ENCODE measurements at places on chromosomes 13 and 19. TPM values are rescaled to one million over a fixed set of nuclear protein-coding genes. Genes with fewer than 3 reads are reported as not detected.

The SHANK1 gene
- total RNA-seq = under 0.01 TPM

DNA sequence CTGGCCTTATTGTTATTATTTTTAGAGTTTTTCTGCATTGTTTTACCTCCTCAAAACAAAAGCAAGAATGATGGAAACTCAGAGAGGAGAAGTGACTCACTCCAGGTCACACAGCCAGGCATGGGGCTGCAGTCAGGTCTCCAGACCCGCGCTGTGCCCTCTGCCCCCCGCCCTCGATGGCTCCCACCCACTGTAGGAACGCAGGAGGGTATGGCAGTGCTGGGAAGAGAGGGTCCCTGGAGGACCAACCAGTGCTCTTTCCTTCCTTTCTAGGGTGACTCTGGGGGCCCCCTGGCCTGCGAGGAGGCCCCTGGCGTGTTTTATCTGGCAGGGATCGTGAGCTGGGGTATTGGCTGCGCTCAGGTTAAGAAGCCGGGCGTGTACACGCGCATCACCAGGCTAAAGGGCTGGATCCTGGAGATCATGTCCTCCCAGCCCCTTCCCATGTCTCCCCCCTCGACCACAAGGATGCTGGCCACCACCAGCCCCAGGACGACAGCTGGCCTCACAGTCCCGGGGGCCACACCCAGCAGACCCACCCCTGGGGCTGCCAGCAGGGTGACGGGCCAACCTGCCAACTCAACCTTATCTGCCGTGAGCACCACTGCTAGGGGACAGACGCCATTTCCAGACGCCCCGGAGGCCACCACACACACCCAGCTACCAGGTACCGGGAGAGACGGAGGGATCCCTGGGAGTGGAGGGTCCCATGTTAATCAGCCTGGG, 5.6 kb downstream of the TIMM13 start:
- DNase-seq = no peak

- no peak for DNase-seq
Observed at GRCh38 chr19:40689339-40690049, 957 bp downstream of the NUMBL start.

DNA sequence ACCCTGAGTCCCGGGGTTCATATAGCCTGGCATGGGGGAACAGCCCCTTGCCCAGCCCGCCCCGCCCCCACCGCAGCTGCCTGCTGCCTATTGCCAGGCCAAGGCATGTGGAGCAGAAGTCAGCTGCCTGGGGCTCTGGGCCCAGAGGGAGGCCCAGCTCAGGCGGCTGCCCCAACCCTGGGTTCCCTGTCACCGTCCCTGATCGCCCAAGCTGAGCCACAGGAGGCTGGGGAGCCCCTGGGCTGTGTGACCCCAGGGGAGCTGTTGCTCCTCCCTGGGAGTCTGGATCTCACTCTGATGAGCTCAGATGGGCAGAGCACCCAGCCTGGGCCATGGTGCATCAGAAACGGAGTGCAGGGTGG, 1.4 kb downstream of the PLIN4 start:
- DNase-seq = no peak

GRCh38 chr13:65914716-65915115, 1315.4 kb downstream of the PCDH9 start:
- DNase-seq = no peak

The MAMSTR gene
- total RNA-seq = 1.8 TPM

The TMC4 gene
- total RNA-seq = 0.66 TPM

The GPC6 gene
- 26.3 TPM for total RNA-seq

DNA sequence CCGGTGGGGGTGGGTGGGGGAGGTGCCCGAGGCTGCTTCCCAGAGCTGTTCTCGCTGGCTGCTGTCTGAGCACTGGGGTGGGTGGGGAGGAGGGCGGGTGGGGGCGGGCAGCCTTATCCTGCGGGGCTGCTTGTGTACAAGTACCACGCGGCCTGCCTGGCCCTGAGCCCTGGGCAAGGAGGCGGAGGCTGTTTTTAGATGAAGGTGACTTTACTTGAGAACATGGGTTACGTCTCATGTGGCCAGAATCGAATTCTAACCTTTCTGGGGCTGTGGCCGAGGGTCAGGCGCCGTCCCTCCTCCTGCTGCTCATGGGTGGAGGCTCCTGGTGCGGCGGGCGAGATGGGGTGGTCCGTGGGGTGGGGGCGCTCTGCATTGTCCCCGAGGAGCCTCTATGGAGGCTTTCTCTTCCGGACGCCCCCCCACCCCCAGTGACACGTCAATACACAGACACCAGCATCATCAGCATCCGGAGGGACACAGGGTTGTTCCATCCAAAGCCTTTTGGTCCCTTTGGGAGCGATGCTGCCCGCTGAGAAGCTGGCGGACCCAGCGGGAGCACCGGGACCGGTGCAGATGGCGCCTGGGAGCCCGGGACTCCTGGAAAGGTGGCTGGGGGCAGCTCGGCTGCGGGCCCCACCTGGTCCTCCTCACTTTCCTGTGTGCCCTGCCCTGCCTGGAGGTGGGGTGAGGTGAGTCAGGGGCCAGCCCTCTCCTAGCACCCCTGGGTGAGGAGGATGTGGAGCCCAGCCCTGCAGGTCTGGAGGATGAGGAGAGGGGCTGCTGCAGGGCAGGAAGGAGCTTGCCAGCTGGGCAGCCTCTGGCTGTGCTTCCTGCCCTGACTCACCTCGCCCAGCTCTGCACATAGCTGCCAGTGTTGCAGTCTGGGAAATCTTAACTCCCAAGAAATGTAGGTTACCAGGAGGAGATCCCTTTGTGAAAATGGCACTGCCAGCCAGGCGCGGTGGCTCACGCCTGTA, 3.4 kb downstream of the BSG start:
- DNase-seq = peak; percentile 87

GRCh38 chr19:8446061-8446709, 1.4 kb downstream of the HNRNPM start:
- peak; percentile 35 for DNase-seq

- DNase-seq = no peak
Observed at GRCh38 chr19:40143612-40144011, 47.6 kb upstream of the MAP3K10 start.

DNA sequence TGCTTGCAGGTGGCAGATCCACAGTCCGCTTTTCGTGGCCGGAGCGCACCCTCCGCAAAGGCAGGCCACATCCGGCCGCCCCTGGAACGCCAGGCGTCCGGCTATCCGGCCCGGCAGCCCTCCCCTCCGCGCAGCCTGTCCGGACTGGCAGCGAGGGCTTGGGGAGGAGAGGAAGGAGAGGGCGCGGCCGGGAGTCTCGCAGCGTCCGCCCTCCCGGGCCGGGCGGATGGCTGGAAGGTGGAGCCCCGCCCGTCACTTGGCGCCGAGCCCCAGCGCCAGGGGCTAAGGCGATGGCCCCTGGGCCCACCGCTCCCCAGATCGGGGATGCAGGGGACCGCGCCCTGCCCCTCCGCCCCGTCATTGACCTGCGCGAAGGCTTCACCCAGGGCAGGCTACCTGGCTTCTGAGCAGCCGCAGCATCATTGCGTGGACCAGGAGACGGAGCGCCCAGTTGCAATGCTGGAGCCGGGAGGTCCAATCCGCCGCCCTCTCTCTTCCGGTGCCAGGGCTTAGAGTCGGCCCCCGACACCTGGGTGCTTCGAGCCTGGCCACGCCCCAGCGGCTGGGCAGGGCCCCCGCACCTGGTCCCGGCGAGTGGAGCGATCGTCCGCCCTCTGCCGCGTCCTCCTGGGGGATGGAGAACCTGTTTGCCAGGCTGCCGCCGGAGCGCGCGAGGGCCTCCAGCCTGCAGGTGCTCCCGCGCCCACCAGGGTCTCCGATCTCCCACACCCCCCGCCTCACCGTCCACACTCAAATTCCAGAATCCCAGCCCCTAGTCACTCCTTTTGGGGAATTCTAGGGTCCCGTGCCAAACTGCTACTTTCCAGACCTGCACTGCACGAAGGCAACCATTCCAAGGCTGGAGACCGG, at the start of gene FUT1:
Gene FUT1, minus strand, starts transcription at position 146 of the 870 bp plus-strand sequence. CDS start 1,360 bp downstream, outside the sequence.
- DNase-seq = peak; percentile 72

DNA sequence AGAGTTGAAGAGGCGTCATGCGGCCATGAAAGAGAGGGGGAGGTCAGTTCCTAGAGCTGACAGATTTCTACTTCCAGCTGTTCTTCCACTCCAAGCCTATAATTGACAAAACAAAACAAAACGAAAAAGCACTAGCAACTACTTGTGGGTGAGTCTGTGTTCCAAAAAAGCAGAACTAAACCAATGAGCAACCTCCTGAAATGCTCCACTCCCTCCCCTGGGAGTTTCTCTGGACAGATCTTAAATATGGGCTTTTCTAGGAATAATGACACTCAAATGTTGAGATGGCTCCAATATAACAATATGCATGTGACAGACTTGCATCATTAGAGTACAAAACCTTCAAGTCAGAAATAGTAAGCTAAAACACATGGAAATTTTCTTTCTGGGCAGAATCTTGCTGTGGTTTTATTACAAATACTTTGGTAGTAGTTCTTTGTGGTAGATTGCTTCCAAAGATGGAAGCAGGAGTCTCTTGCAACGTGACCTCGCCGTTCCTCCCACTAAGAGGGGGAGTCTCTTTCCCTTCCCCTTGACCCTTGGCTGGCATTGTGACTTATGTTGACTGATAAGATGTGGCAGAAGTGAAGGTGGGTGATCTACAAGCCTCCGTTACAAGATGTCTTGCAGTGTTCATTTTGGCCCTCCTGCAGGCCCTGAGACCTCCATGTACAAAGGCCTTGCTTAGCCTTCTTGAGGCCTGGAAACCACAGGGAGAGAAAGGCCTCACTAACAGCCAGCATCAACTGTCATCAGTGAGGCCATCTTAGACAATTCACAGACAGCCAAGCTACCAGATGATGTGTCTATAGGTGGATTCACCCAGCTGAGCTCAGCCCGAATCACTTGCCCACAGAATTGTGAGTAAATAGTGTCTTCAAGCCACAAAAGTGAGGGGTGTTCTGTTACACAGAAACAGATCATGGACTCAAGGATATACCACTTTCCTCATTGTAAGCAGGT, 173.1 kb upstream of the RFC3 start:
- DNase-seq = peak; percentile 78

The NTF4 gene
- total RNA-seq = not detected

DNA sequence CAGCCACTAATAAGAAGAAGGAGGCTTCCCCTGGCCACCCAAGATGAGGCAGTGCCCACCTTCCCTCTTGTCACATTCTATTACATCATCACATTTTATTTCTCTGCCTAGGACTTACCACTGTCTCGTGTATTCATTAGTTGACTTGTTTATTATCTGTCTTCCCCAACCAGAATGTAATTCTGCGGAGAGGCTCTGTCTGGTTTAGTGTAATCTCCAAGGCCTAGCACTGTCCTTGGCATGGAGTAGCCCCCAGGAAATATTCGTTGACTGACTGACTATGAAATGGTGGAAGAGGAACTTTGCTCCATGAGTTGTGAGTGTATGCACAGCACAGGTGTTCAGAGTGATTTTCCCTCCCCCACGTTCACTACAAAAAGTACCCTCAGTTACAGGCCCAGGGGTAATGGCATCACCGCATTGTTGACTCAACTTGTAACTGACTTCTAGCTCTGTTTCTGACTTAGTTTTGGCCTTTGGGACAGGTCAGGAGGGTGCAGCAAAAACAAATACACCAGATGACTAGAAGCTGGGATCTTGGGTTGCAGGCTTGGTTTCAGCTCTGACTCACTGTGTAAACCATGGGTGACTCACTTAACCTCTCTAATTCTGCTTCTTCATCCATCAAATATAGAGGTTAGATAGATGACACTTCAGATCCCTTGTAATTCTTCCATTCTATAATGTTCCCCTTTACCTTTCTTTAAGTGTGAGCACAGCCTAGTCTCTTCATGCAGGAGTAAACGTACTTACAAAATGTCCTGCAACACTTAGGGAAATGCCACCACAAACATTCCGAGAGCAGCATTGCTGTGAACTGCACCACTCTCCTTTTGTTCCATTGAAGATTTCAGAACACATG, 229.7 kb downstream of the KCNRG start:
- DNase-seq = no peak

The OR10H1 gene
- total RNA-seq = not detected

The CALR3 gene
- total RNA-seq = not detected

- DNase-seq = peak; percentile 44
Observed at GRCh38 chr19:30225676-30226463, 146.3 kb upstream of the ZNF536 start.

DNA sequence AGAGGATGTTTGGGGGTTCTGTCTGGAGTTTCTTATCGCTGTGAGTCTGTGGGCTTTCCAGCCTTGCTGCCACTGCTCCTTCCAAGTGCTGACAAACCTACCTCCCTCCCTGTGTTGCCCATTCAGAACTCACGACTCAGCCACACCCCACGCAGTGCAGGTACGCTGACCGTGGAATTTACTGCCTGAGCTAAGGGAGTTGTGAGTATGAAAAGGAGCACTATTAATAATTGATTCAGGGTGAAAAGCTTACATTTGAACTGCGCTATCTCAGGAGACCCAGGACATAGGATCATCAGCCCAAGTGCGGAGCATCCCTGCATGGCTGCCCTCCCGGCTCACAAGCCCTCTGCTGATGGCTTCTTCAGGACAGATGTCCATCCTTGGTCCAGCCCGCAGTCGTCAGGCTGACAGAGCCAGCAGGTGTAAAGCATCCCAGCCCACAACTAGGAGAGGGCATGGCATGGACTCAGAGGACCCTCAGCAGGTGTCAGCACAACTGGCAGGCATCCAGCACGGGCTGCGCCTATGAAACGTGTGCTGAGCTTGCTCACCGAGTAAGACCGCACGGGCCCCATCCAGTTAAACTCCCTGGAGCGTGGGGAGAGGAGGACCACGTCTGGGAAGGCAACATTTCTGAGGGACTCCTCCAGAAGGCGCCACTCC, 244.0 kb downstream of the COL4A1 start:
- DNase-seq = no peak

DNA sequence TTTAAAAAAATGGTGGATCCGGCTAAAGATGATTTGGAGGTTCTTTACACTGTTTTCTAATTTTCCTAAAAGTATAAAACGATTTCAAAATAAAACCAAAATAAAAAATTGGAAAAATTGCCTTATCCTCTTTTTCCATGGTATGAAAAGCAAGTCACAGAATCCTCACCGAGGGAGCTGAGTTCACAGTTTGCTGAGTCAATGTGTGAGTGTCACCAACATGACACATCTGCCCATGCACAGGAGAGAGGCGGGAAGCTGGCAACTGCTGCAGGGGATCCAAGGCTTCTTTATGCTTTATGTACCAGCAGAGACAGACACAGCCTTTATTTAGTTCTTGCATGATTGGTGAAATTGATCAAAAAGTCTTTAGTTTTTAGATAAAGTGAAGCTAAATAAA, 157.8 kb downstream of the TNFSF13B start:
- no peak for DNase-seq

DNA sequence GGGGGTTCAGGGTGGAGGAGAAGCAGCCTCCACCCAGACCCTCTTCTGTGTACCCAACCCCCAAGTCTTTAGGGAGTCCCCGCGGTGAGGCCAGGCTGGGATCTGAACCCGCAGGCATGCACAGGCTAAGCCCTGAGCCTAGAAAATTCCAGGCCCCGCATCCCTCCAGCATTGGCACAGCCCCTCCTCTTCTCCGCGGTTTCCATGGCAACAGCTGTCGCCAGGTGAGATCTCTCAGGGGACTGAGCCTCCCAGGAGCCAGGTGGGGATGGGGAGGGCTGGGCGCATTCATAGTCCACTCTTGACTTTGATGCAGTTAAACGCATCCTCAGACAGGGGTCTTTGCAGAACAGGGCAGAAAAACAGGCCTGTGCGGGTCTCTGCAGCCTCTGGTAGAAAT, 48.3 kb upstream of the USP29 start:
- no peak for DNase-seq

GRCh38 chr19:6963937-6964336, 57.3 kb downstream of the MBD3L2B start:
- no peak for DNase-seq

The ADGRL1 gene
- total RNA-seq = 11.1 TPM
